ENCODE measurements at places on chromosomes 3 and 15.
A peak's percentile ranks its signal among the peaks of the same experiment; 100 is the strongest.

GRCh38 chr3:124156866-124157712 is 165.2 kb upstream of the ROPN1 start:
- DNase-seq = no peak

GRCh38 chr15:60389261-60390077 is 8.3 kb downstream of the ANXA2 start:
- DNase-seq = peak; percentile 44

- DNase-seq = no peak
These were observed 70.2 kb upstream of the GADL1 start for GRCh38 chr3:30964612-30965011.

GRCh38 chr15:54859982-54860381 is 336.8 kb downstream of the RSL24D1 start:
- no peak for DNase-seq

DNA sequence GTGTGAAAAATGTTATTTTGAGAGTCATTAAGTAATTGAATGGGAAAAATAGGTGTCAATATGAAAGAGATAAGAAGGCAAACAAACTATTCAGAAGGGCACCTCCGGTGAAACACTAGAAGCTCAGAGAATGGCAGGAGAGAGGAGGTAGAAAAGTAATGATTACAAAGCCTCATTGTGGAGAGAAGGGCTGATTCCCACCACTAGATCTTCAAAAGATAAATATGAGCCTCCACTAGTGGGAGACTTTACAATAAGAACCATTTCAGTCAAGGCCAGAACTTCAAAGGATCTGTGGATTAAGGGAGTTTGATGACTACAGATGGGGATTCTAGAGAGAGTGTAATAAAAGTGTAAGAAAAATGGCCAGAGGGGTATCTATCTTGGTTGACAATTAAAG is 535.6 kb downstream of the NLGN1 start:
- DNase-seq = no peak

- DNase-seq = no peak
These were observed 6.7 kb downstream of the VGLL3 start for GRCh38 chr3:86984271-86984670.

DNA sequence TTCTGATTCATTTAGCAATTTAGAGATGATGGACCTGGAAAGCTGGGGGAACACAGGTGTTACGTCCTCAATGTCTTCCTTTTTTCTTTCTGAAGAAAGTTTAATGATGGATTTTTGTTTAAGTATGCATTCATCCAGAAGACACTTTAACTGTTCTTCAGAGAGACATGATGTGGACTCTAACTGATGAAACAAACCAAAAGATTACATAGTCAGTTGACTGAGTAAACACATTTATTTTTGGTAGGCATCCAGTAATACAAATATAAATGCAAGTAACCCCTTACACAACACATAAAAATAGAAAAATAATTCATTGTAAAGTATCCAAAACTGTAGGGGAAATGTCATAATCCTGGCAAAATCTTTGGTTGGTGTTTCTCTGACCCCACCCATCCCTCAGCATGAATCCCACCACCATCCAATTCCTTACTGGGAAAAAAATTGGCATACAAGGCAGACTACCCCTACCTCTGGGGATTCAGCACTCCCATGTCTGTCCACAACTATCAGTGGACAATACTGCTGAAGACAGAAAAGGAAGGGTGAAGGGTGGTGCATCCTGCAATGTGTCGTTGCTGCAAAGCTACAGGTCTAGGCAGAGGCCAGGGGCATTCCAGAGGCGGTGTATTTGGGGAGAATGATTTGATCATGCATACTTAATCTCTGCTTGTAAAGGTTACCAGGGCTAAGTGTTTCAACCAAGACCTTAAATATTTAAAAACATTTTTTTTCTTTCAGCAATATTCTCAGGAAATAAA is 37.4 kb downstream of the THBS1 start:
- DNase-seq = no peak

DNA sequence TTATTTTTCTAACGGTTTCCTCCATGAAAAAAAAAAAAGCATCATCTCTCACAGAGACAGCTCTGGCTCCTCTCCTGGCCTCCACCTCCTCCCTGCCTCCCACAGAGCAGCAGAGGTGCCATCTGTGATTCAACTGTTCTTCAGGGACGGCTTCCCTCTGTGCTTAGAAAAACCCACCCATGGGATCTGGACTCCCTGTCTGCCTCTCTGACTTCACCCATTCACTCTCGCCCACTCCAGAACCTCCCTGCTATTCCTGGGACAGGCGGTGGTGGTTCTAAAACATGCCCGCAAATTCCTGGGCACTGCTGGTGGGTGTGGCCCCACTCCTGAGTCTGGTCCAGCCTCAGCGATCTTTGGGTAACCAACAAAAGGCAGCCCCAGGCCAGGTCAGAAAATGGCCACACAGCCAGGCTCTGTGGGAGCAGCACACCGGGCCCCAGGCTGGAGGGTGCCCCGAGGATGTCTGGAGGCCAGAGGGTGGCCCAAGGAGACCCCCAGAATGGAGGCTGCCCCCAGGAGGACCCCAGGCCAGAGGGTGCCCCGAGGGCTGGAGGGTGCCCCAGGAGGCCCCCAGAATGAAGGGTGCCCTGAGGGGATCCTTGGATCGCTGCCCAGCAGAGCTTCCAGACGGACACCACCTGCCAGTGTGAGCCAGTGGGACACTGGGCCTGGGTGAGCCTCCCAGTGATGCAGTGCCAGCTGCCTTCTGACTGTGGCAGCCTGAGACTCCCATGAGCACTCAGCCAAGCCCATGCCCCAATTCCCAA is 2.6 kb upstream of the CHST13 start:
- no peak for DNase-seq

DNA sequence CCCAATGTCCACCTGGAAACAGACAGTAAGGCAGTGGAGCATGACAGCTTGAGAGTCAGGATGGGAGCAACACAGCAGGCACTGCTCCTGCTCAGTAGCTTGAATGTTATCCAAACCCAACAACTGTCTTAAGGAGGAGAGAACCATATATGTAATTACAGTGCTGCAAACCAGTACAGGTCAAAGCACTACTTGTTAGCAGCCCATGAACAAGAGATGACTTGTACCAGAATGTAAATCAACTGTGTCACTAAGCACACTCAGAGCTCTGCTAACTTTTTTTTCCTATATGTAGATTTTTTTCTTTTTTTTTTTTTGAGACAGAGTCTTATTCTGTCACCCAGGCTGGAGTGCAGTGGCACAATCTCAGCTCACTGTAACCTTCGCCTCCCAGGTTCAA is 87.1 kb downstream of the ANO10 start:
- no peak for DNase-seq

DNA sequence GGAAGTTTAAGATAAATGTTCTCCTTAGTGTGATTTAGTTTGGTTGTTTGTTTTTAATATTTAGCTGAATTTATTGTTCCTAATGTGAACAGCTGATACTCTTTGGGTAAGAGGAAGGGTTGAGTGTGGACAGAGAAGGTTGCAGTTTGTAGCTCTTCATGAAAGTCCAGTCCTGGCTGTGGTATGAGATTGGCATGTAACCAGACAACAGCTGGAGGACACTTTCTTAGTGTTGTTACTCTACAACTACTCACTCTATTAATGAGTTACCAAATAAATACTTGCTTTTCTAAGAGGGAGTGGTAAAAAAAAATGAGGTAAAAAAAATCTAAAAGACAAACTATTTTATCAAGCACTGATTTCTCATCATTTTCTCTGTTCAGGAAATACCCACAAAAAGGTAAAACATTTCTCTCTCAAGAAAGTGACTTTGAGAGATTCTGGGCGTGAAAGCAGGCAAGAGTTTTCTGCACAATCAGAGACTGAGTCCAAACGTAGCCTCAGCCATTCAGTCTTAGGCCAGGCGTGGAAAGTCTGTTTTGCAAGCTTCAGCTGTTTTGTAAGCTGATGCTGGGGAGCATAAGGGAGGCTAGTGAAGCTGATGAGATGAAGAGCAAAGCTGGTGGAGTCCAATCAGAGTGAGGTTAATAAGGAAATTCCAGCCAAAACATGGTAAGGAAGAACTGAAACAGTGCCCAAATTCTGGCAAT is 138.5 kb upstream of the ARPP21 start:
- no peak for DNase-seq

DNA sequence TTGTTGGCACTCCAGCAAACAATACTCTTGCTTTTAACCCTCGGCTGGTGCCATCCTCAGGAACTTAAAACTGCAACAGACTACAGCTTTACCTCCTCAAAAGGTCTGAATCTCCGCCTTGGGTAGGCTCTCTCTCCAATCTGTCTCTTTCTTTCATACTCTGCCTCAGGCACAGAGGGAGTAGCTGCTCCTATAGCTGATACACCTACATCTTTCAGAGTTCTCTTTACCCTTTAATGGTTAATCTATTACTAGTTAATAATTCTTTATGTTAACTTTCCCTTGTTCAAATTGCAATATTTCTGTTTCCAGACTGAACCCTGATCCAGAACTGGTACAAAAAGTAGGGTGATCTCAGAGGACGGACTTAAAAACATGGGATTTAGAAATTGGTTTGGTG is 66.2 kb downstream of the MAP4 start:
- DNase-seq = no peak

GRCh38 chr15:57565311-57565710 is 26.4 kb upstream of the MYZAP start:
- peak; percentile 27 for DNase-seq

DNA sequence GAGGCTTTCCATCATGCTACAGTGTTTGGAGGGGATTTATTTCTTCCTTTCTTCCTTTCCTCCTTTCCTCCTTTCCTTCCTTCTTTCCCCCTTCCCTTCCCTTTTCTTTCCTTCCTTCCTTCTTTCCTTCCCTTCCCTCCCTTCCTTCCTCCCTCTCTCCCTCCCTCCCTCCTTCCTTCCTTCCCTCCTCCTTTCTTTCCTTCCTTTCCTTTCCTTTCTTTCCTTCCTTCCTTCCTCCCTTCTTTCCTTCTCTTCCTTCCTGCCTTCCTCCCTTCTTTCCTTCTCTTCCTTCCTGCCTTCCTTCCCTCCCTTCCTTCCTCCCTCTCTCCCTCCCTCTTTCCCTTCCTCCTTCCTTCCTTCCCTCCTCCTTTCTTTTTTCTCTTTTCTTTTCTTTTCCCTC is 127.2 kb downstream of the EPHA3 start:
- DNase-seq = no peak

DNA sequence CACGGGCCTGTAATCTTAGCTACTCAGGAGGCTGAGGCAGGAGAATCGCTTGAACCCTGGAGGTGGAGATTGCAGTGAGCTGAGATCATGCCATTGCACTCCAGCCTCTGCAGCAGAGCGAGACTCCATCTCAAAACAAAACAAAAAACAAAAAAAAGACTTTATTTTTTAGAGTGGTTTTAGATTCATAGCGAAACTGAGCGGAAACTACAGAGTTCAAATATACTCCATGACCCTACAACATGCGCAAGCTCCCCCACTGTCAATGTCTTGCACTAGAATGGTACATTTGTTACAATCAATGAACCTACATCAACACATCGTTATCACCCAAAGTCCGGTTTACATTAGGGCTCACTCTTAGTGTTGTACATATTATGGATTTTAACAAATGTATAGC is 2.2 kb upstream of the CRTAP start:
- no peak for DNase-seq

All from stimulated activated CD4-positive, alpha-beta T cell treated with anti-CD3 and anti-CD28 coated beads, Interleukin-4, amount 100 ng/mL, for 24 hours (primary cell).